ENCODE measurements at places on chromosomes 7 and 10.

DNA sequence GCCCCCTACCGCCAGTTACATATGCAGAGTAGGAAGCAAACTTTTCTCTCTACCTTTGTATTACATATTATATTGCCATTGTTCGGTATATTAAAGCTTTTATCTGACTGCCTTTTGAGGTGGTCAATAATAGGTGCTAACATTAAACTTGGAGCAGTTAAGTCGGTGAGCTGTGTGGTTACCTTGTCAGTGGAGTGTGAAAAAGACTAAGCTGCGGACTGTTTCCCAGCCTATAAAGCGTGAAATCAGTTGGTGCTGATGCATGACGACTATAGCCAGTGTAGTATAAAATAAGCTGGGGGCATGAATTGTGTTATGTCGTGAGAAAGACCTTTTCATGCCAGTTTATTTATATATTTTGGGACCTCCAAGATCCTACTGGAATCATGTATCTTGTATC lies 33.7 kb downstream of the R3HCC1L start:
- no peak overlapping the region for H3K4me3 ChIP-seq
- no peak for DNase-seq
- no peaks in the 10 kb centered on the region for H3K4me1 ChIP-seq
- H3K36me3 ChIP-seq: no peaks in the 10 kb centered on the region
- no peak overlapping the region for H3K27ac ChIP-seq

GRCh38 chr7:140625908-140626868 lies 14.4 kb downstream of the DENND2A start:
- H3K27me3 ChIP-seq: no peaks in the 10 kb centered on the region
- no peaks in the 10 kb centered on the region for H3K4me1 ChIP-seq
- no peak overlapping the region for H3K27ac ChIP-seq
- no peak overlapping the region for H3K4me3 ChIP-seq
- DNase-seq: no peak

- H3K27ac ChIP-seq: no peak overlapping the region
- no peaks in the 10 kb centered on the region for H3K4me1 ChIP-seq
- no peak for DNase-seq
- H3K27me3 ChIP-seq: no peaks in the 10 kb centered on the region
- H3K36me3 ChIP-seq: no peaks in the 10 kb centered on the region
- H3K4me3 ChIP-seq: no peak overlapping the region
Observed at GRCh38 chr7:114812570-114812969, 109.3 kb upstream of the MDFIC start.

GRCh38 chr10:78963074-78964034 lies 105.4 kb upstream of the ZMIZ1 start:
- H3K4me3 ChIP-seq: no peak overlapping the region
- no peaks in the 10 kb centered on the region for H3K36me3 ChIP-seq
- H3K4me1 ChIP-seq: no peaks in the 10 kb centered on the region
- no peak for DNase-seq
- H3K27me3 ChIP-seq: no peaks in the 10 kb centered on the region
- H3K27ac ChIP-seq: no peak overlapping the region

DNA sequence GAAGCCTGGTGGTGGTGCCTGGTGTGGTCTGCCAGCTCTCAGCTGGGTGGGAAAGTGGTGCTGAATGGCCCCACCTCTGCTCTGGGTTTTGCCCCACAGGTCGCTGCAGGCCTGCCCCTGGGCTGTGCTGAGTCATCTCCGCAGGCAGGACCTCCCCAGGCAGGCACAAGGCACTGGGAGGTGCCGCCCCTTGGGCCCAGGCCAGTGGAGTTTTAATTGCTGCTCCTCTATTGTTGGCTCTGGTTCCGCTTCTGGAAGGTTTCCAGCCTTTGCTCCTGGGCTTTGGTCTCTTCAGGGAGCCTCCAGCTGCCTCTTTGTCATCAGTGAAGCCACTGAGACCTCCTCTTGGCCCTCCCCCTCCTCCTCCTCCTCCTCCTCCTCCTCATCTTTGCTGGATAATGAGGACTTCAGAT lies 180.3 kb upstream of the GRB10 start:
- H3K27me3 ChIP-seq: no peaks in the 10 kb centered on the region
- H3K27ac ChIP-seq: no peak overlapping the region
- H3K36me3 ChIP-seq: no peaks in the 10 kb centered on the region
- DNase-seq: no peak
- H3K4me1 ChIP-seq: no peaks in the 10 kb centered on the region
- no peak overlapping the region for H3K4me3 ChIP-seq

DNA sequence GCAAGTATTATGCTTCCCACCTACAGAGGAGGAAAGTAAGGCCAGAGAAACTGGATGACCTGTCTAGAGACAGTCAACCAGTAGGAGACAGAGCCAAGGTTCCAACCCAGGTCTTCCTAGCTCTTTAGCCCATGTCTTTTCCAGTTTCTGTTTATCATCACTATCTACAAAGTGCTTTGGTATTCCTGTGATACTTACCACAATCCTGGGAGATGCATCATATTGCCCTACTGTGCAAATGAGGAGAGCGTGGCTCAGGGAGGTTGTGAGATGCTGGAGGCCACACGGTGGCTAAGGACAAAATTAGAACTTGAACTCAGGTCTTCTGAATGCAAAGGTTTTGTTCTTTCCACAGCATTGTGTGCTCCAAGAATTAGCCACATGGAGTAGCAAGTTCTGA lies 11.2 kb upstream of the PLEKHA1 start:
- DNase-seq: no peak
- no peak overlapping the region for H3K4me3 ChIP-seq
- H3K27me3 ChIP-seq: no peaks in the 10 kb centered on the region
- no peaks in the 10 kb centered on the region for H3K36me3 ChIP-seq

DNA sequence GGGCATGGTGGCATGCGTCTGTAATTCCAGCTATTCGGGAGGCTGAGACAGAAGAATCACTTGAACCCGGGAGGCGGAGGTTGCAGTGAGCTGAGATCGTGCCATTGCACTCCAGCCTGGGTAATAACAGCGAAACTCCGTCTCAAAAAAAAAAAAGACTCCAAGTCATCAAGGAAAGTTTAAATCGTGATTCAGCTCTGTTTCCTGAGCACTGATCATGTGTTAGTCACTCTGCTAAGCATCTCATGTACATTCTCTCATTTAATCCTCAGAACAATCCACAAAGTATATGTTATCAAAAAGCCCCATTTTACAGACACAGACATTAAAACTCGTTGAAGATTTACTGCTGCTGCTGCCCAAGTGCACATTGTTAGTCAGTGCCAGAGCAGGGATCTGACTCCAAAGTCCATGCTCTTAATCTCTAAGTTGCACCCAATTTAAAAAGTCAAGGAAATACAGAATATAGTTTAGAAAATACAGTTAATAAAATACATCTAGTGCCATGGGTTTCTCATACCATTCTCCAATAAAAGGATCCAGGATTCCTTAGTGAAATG lies 6.2 kb downstream of the PIK3AP1 start:
- no peak overlapping the region for H3K4me3 ChIP-seq
- DNase-seq: no peak
- H3K36me3 ChIP-seq: no peaks in the 10 kb centered on the region
- no peaks in the 10 kb centered on the region for H3K4me1 ChIP-seq
- no peaks in the 10 kb centered on the region for H3K27me3 ChIP-seq
- no peak overlapping the region for H3K27ac ChIP-seq

- H3K4me3 ChIP-seq: no peak overlapping the region
- no peaks in the 10 kb centered on the region for H3K36me3 ChIP-seq
- DNase-seq: no peak
- no peaks in the 10 kb centered on the region for H3K27me3 ChIP-seq
- peaks cover 48% of the 10 kb centered on the region for H3K4me1 ChIP-seq
- no peak overlapping the region for H3K27ac ChIP-seq
Observed at GRCh38 chr10:26804418-26805393, 56.1 kb downstream of the ABI1 start.

DNA sequence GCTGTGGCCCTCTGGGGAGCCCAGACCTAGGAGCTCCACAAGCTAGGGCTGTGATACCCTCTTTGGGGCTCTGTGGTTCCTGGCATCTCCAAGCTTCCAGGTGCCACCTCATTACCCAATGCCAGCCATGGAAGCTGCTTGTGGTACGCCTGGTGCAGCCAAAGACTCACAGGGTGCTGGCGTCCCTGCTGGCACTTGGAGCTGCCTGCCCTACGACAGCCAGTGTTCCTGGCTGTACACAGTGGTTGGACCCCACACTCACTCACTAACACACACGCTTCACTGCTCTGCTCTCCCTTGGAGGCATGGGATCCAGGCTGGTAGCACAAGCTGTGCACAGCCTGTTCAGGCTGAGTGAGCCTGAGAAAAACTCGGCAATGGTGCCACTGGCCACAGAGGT lies 894.1 kb upstream of the PHF14 start:
- no peaks in the 10 kb centered on the region for H3K36me3 ChIP-seq
- DNase-seq: no peak
- no peak overlapping the region for H3K4me3 ChIP-seq
- H3K27ac ChIP-seq: no peak overlapping the region
- no peaks in the 10 kb centered on the region for H3K27me3 ChIP-seq

- H3K4me3 ChIP-seq: no peak overlapping the region
- H3K4me1 ChIP-seq: no peaks in the 10 kb centered on the region
- DNase-seq: no peak
- H3K36me3 ChIP-seq: no peaks in the 10 kb centered on the region
- H3K27ac ChIP-seq: no peak overlapping the region
- no peaks in the 10 kb centered on the region for H3K27me3 ChIP-seq
Observed at GRCh38 chr7:64504581-64505120, 58.2 kb downstream of the ZNF680 start.

DNA sequence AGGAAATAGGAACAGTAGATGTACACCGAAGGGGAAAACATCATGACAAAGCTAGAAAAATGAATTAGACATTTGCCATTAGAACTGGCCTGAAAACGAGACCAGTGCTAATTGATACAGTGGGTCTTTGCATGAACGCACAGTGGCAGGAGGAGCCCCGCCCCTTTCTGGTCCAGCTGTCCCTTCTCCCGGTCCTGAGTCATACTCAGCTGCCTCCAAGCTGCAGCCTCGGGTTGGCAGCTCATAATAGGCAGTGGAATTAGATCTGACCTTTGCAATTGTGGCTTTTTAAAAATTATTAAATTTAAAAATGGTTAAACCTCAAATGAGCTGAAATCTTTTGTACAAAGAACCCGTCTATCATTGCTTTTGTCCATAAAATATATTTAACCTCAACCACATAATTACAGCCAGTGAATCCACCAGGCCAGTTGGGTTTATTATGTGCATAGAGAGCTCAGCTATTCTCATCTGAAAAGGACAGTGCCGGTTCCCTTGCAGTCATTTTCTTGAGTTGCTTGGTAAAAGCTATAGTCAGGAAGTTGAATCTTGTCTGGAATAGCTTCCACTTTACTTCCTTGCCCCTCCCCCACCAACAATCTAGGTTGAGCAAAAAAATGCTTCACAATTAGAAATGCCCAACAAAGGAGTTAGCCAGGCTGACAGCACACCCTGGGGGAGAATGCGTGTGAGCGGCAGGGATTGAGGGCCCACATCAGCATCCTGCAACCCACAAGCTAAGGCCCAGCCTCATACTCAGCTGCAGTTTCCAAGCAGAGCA lies 147.1 kb downstream of the BUB3 start:
- no peaks in the 10 kb centered on the region for H3K4me1 ChIP-seq
- DNase-seq: no peak
- no peaks in the 10 kb centered on the region for H3K27me3 ChIP-seq
- no peak overlapping the region for H3K4me3 ChIP-seq
- H3K36me3 ChIP-seq: no peaks in the 10 kb centered on the region

DNA sequence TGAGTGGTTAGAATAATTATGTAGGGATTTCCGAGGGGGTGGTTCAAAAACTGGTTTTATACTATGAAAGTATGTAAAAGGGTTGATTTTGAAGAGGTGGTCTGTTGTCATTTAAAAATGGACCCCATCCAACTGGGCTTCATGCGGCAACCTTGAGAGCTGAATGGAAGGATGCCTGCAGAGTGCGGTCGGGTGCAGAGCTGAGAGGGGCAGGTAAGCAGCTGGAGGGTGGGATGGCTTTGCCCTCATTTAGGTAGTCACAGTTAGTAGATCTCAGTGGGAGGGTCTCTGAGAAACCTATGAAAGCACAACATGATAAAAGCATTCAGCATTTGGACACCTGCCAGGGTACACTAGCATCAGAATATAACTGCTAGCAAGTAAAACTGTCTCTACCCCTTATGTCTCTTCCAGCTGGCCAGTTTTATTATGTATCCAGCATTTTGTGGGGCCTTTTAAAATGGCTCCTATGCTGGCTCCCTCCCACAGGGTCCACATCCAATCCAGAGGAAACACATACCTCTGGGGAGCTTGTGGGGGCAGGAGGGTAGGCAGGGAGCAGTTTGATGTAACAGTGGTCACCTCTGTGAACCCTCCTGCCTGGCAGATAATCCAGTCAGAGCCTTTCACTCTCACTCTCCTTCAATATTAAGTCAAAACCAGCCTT lies 75.9 kb upstream of the MAGI2 start:
- no peaks in the 10 kb centered on the region for H3K4me1 ChIP-seq
- no peak overlapping the region for H3K27ac ChIP-seq
- DNase-seq: no peak

GRCh38 chr10:80737209-80737608 lies 199.5 kb downstream of the SH2D4B start:
- H3K4me1 ChIP-seq: no peaks in the 10 kb centered on the region
- H3K36me3 ChIP-seq: no peaks in the 10 kb centered on the region
- no peak for DNase-seq
- no peak overlapping the region for H3K27ac ChIP-seq
- H3K27me3 ChIP-seq: no peaks in the 10 kb centered on the region

- no peaks in the 10 kb centered on the region for H3K27me3 ChIP-seq
- no peak overlapping the region for H3K27ac ChIP-seq
- H3K4me3 ChIP-seq: no peak overlapping the region
- H3K4me1 ChIP-seq: no peaks in the 10 kb centered on the region
- no peaks in the 10 kb centered on the region for H3K36me3 ChIP-seq
Observed at GRCh38 chr7:120033114-120033513, 239.9 kb upstream of the KCND2 start.

GRCh38 chr7:6461946-6462550 lies 14.3 kb upstream of the DAGLB start:
- H3K4me3 ChIP-seq: no peak overlapping the region
- H3K27ac ChIP-seq: no peak overlapping the region
- H3K4me1 ChIP-seq: no peaks in the 10 kb centered on the region
- peaks cover 16% of the 10 kb centered on the region for H3K36me3 ChIP-seq
- DNase-seq: no peak
- no peaks in the 10 kb centered on the region for H3K27me3 ChIP-seq
